ENCODE measurements at places on chromosomes 7 and 10.

- no peak for DNase-seq
These were observed 285.9 kb upstream of the SMIM30 start for GRCh38 chr7:113404245-113404644.

- no peak for DNase-seq
These were observed 1040.2 kb upstream of the SORCS1 start for GRCh38 chr10:108204528-108205305.

DNA sequence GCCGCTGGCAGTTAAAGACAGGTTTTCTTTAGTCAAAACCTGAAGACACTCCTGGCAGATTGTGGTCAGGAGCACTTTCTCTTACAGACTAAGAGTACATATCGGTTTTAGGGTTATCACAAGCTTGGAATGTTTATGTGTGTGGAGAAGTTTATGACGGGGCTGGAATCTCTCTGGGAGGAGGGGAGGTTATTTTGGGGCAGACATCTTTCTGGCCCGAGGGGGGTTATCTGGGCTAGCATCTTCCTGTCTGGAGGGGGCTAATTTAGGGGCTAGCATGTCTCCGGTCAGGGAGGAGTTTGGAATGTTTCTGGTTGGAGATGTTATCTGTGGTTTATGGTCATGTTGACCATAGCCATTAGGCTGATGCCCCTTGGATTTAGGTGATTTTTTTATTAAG lies 141.2 kb upstream of the KIF5B start:
- DNase-seq: no peak

GRCh38 chr7:37281368-37282092 lies 167.1 kb downstream of the ELMO1 start:
- DNase-seq: peak; percentile 75

DNA sequence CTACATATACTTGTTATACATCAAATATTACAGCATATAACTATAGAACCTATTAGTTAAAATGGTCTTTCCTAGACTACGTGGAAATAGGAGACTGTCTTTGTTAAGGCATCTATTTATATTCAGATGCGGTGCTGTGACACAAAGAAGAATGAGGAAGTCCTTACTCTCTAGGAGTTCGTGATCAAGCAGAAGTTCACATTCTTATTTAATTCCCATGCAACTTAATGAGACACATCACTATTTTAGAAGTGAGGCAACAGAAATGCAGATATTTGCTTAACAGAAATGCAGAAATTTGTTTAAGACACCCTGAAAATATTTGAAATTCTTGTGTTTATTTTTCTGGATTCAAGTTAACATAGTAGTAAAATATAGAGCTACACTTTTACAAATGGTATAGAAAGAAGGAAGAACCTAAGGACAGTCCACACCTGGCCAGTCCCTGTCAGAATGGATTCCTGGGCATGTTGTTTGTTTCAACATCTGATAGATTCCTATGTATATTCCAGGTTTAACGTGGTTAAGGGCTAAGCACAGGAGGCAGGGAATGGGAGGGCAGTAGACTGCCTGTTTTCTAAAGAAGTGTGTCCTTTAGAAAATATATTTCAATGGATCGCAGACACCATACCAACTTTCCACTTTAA lies 70.6 kb upstream of the NXPH1 start:
- no peak for DNase-seq

DNA sequence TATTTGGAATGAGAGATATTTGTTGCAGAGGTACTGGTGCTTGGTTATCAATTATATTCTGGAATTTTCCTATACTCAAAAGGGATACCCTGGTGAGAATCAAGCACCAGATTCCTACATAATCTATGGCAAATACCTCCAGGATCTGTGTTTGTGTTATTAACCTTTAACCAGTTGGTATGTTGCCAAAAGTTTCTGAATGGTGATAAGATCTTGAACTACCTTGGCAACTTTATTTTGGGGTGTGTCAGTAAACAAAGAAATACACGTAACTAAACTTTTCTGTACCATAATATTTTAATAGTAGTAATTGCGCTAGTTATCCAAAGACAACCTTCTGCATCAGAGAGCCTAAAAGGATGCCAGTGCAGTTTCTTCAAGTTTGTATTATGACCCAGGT lies 13.4 kb downstream of the SCIN start:
- DNase-seq: no peak

GRCh38 chr10:46542567-46543465 lies 13.6 kb downstream of the GPRIN2 start:
- no peak for DNase-seq

GRCh38 chr10:15472008-15472407 lies 100.9 kb upstream of the FAM171A1 start:
- no peak for DNase-seq

- no peak for DNase-seq
These were observed 45.8 kb downstream of the HDAC9 start for GRCh38 chr7:18541181-18541870.

- DNase-seq: no peak
These were observed 2.2 kb upstream of the KCTD7 start for GRCh38 chr7:66626331-66626934.

- DNase-seq: no peak
These were observed 112.5 kb downstream of the PRPF18 start for GRCh38 chr10:13699216-13699615.

- DNase-seq: no peak
These were observed 87.3 kb upstream of the TES start for GRCh38 chr7:116122972-116123595.

- no peak for DNase-seq
These were observed 65.1 kb downstream of the ZRANB1 start for GRCh38 chr10:125006921-125007426.

DNA sequence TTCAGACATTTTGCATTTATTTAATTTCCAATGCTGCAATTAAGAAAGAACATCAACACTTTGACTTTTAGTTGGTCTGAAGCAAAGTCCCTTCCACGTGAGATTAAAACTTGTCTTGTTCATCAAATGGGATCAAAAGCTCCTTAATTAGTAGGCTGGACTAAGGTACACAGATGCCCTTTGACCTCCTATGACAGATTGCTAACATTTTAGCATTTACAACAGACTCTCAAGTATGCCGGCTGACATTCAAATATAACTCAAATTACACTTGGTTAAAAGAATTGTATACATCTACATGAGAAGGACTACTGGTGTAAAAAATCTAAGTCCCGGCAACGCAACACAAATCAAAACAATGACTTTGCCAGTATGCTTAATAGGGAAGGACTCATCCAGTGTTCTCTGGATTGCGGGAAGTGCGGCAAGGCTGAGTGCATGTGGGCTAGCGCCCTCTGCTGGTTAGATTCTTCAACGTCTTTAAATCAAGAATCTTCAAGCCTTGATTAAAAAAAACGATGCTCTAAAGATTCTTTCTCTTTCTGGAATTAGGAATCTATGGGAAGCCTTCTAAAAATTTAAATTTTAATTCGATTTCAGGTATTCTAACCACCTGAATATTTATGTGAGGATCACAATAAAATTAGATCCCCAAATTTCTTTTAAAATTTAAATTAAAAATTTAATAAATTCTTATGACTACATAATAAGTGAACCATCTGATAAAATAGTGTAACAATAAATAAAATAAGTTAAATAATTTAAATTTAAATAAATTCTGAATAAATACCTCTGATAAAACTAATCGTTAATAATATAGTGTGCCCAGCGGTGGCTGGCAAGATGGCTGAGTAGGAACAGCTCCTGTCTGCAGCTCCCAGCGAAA lies 444.7 kb downstream of the DGKB start:
- peak; percentile 27 for DNase-seq

DNA sequence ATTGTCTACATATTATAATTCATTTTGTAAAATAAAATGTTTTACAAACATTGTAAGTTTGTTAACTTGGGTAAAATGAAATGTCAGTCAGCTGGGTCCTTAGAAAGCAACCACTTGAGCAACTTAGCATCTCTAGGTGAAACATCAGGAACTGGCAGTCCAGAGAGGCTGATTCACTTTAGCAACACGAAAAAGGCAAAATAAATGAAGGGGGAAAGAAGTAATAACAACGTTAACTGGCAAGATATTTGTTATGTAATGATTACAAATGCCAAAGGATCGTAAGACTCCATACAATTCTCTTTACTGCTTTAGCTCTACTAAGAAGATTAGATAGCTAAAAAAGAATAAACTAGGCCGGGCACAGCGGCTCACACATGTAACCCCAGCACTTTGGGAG lies 5.0 kb downstream of the PDZD8 start:
- DNase-seq: no peak

- DNase-seq: no peak
These were observed 32.2 kb downstream of the FRMPD2 start for GRCh38 chr10:48242171-48242904.

GRCh38 chr7:151114151-151115090 lies 28.1 kb downstream of the AGAP3 start:
- DNase-seq: no peak

- no peak for DNase-seq
These were observed 80.3 kb downstream of the KLF6 start for GRCh38 chr10:3704565-3705325.

GRCh38 chr10:29271877-29272276 lies 17.0 kb upstream of the LYZL1 start:
- DNase-seq: no peak

DNA sequence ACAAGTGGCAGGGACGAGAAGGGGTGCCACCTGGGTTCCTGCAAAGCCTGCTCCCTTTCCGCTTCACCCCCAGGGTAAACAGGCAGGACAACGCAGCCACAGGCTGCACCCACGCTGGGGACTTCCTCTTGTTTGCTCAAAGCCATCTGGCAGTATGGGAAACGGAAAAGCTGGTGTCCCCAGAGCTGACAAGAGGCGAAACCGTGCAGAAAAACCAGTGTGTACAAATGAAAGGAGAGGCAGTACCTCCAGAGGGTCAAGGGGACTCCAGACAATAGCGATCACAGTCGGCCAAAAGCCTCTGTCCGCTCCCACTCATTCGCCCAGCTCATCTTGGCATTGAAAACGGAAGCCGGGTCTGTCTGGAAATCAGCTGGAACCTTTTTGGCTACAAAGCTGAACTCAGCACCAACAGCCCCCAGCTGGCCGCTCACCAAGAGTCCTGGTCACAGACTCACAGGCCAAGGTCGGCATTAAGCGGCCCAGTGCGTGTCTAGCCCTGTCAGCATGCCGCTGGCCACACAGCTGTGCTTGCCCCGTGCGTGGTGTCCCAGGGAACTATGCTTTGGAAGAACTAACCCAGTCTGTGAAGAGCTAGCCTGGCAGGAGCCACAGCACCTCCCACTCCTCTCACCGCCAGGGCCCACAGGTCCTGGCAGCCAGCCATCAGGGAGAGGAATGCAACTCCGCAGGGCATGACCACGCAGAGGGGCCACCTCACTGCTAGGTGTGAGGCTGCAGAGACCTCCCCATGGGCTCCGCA lies 10.4 kb downstream of the TNS3 start:
- peak; percentile 74 for DNase-seq

GRCh38 chr10:123502983-123503382 lies 163.2 kb upstream of the GPR26 start:
- no peak for DNase-seq

DNA sequence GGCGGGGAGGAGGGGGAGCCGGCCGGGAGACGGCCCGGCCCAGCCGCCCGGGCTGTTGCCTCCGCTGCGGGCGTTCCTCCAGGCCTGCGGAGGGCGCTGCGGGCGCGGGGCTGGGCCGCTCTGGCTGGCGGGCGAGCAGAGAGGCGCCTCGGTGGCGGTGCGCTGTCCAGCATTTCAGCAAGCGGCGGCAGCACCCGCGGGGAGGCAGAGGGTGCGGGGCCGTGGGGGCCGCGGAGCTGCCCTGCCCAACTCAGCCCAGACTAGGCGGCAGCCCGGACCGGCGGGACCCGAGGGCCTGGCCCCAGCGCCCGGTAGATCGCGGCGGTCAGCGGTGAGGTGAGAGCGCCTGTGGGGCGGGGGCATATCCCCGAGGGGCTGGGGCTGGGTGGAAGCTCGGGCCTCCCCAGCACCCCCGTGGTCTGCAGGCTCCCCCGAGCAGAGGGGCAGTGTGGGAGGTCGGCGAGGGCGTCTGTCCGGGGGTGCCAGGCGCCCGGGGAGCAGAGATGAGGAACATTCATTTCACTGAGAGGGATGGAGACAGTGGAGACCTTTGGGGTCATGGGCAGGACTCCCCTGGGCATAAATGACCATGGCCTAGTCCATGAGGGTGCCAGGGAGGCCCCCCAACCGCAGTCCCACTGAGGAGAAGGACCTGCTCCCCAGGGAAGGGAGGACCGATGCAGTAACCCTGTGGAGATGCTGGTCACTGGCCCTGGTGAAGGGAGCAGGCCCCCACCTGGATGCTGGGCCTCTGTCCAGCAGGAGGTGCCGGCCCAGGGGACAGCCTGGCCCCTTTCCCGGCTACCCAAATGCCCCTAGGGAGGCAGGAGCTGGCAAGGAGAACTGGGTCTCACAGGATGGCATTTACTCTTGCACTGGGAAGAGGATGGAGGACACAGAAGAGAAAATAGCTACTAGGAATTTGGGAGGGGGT lies at the start of gene SRRM3:
TSS of gene SRRM3 (plus strand) at position 165 of the 934 bp plus-strand sequence. CDS start 33,171 bp downstream, outside the sequence.
- DNase-seq: peak; percentile 32

- DNase-seq: peak; percentile 6
These were observed 125.7 kb upstream of the CXCL12 start for GRCh38 chr10:44510379-44511115.

All from substantia nigra (tissue), 51 donors.